Fibroblast of skin of left biceps (primary cell): ENCODE measurements at places on chromosomes 7 and 10.

- no peak for DNase-seq
Measured at GRCh38 chr7:132596588-132596987, 20.3 kb upstream of the PLXNA4 start.

- DNase-seq = no peak
Measured at GRCh38 chr10:119270762-119271366, 63.5 kb downstream of the GRK5 start.

GRCh38 chr7:81802251-81802650, 32.4 kb upstream of the HGF start:
- no peak for DNase-seq

DNA sequence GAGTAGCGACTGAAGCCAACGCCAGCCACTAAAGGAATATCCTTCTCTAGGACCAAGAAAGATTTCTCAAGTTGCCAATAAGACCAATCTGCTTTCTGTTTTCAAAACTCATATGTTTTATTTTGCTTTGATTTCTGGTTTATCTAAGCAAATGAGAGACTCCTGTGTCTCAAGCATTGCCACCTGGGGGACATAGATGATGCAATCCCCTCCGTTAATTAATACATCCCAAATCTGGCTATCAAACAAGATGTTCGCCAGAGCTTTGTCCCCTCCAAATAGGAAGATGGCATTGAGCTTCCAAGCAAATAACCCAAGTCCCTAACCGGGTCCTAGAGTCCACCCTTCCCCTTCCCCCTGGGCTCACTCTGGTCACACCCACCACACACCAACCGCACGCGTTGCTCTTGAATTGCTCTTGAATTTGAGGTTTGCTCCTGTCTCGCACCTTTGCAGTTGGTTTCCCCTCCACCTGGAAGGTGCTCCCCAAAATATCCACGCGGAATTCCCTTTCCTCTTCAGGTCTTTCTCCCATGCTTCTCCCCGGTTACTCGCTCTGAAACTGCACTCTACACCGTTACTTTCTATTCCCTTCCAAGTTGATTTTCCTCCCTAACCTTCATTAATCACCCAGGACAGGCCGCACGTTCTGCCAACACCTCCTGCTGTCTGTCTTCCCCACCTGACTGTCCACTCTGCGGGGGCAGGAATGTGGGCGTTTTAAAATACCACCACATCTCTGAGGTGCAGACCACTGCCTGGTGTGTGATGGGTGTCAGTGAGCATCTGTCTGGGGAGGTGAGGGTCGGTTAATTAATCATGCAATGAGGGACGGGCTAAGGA, 64.1 kb upstream of the RNF32 start:
- no peak for DNase-seq

DNA sequence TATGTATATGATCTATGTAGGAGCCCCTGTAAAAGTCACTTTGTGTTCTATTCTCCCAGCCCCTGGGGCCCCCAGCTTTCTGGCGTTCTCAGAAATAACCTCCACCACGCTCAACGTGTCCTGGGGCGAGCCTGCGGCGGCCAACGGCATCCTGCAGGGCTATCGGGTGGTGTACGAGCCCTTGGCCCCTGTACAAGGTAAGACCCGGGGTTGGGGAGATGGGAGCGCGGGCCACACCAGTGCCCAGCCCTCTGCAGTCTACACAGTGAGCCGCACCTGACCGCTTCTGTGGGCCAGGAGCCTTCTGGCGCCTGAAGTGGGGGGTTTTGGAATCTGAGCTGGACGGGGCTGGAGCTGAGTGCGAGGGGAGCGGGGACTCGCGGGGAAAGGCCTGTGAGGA, 472.1 kb upstream of the FOXK1 start:
- no peak for DNase-seq

GRCh38 chr7:8638076-8638475, 204.7 kb downstream of the NXPH1 start:
- no peak for DNase-seq

DNA sequence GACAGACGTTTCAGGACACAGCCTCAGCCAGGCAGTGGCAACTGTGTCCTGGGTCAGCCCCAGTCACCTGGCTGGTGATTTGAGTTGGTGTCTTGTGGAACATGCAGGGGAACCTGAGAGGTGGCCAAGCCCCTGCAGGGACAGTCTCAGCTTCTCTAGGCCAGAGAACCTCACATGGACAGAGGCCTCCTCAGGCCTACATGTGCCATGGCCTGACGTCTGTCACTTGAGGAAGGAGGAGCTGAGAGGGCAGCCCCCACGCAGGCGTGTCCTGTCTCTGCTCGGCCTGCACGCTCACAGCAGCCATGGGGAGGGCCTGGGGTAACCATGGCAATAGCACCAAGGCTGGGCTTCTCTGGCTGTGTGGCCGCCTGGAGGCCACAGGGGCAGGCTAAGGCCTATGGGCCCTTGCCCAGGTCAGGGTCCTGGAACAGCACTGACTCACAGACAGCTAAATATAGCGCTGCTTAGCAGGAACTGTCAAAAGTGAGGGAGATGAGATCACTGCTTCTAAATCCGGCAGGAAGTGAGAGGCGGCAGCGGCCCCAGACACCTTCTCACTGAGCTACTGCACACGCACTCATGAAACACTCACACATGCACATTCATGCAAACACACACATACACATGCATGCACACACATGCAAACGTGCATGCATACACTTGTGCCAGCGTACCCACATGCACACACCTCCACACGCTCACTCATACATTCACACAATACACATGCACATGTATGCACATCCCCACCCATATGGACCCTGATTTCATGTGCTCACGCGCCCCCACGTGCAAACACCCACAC, 57.0 kb downstream of the YKT6 start:
- DNase-seq = peak; percentile 32

- DNase-seq = no peak
Measured at GRCh38 chr10:35369049-35369611, 32.8 kb downstream of the CCNY start.

- DNase-seq = no peak
Measured at GRCh38 chr10:113686028-113686427, 6.3 kb downstream of the CASP7 start.

DNA sequence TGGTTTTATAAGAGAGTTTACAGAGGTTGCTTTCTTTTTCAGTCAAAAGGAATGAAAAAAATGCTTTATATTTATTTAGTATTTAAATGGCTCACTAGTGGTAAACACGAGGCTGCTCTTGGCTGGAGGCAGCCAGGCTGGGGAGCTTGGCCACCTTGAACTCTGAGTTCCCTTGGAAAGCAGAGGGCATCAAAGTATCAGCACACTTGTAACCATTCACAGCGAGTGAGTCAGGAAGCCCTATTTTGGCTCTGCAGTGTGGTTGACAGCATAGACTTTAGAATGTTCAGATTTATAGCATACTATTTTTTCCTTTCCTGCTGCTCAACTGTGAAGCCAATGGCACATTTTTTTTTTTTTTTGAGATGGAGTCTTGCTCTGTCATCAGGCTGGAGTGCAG, 51.6 kb downstream of the CYCS start:
- DNase-seq = peak; percentile 9

DNA sequence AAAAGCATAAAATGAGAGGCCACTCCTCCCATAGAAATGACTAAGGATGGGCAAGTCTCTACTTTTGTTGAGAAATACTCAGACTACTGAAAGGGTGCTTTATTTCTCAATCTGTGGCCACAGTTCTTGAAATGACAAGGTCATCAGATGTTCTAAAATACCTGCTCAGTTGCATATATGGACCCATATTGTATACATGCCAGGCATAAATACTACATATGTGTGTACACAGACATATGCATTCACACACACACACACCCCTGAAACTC, 691.5 kb upstream of the SORCS1 start:
- no peak for DNase-seq

- DNase-seq = no peak
Measured at GRCh38 chr10:116171505-116171904, 101.5 kb downstream of the GFRA1 start.

- peak; percentile 31 for DNase-seq
Measured at GRCh38 chr10:10038348-10038747, 979.3 kb upstream of the CELF2 start.

DNA sequence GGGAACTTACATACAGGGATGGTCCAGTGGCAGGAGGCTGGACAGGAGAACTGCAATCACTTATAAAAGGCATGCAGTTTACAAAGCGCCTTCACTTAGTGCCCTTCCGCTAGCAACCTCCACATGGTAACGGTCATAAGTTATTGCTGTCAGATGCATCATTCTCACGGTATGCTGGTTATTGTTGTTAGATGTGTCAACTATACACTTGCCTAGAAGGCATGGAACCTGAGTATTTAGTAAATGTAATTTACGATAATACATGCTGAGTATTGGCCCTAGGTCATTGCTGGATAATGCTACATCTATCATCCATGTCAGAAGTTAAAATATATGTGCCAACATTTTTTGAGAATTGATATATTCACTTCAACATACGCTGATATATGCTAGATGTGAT, 155.1 kb upstream of the MBL2 start:
- no peak for DNase-seq

DNA sequence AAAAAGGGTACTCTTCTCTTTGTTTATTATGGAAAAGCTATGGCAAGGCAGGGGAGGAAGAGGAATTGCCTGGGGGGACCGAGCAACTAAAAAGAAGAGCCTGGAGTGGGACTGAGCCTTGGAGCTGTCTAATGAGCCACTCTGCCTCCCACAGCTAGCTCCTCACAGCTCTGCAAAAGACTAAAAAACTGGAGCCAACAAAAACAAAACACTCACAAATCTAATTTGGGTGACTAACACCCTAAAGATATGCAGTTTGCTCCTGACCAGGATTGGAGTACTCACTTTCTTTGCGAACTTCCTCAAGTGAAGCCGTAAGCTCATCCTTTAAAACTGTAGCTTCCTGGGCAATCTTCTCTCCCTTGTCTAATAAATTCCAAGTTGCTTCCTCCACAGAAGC, 89.4 kb downstream of the CTNNA3 start:
- DNase-seq = peak; percentile 76

DNA sequence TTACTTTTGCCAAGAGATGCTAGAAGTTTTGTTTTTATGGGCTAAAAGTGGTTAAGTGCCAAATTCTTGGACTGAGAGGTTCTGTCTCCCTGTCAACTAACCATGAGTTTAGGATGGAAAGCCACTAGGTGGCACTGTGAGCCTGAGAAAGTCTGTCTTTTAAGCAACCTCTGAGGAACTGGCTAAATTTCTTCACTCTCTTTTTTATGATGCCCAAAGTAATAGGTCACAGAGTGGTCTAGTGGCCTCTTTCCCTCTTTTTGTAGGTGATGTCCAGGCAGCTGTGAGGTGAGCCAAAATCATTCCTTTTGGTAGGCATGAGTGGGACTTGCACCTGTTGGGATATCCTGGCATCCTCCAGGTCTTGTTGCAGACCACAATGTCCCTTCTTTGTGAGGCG, 56.8 kb downstream of the SND1 start:
- peak; percentile 56 for DNase-seq

DNA sequence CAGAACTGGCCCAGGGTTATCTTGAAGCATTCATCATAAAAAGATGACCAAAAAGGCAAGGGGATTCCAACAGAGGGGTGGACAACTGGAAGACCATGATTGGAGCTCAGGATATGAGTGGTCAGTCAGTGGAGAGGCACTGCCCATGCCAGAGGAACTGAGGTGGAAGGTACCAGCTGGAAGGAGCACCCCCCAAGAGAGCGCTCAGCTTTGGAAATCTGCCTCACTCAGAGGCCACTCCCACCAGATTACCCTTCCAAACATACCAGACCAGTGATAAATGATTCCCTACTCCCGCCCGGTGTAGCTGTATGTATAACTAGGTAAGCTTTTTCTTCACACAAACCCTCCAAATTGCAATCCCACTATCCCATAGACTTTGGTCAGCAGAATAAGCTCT, 257.0 kb upstream of the SLC26A5 start:
- DNase-seq = no peak

GRCh38 chr7:140364819-140365218, 33.5 kb downstream of the SLC37A3 start:
- DNase-seq = no peak

- no peak for DNase-seq
Measured at GRCh38 chr10:95873139-95873538, 34.6 kb upstream of the CC2D2B start.

GRCh38 chr7:132683896-132684690, 107.8 kb upstream of the PLXNA4 start:
- no peak for DNase-seq
